Endothelial cell (in vitro differentiated cells): ENCODE measurements at places on chromosomes 2 and 18. TPM values are rescaled to one million over a fixed set of nuclear protein-coding genes. Genes with fewer than 3 reads are reported as not detected.

Gene EML6
- 0.90 TPM for total RNA-seq

Gene ARL6IP6
- 22.7 TPM for total RNA-seq

Gene SUPT7L
- 39.1 TPM for total RNA-seq

DNA sequence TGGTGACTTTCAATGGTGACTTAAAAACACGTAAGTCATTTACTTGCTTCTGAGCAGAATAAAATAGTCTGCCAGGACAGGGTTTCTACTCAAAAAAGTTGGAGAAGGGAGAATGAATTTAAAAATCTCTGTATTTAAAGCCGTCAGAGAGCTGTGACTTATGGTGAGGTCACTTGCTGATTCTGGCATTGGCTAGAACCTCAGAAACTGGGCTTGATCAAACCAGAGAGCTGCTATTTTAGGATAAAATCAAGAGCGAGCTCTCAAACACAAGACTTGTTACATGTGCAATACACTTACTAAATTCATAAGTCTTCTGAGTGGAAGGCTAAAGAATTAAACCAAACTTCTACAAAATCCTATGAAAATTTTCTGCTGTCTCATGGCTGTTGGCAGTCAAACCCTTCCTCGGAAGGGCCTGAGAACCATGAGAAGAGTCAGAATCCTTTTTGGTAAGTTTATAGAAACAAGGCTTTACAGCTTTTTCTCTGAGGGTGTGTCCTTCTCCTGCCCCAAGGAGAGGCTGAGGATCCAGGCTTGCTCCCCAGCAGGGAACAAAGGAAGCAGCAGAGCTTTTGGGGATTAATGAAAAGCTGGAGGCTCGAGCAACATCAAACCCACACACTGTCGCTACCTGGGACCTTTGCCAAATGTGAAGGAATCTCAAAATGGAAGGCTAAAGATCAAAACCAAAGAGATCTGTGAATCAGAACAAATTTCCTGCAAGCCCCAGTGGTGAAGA lies 816.4 kb downstream of the SOCS6 start:
- DNase-seq: no peak

- no peak for DNase-seq
Observed at GRCh38 chr18:77321823-77322805, 72.5 kb downstream of the GALR1 start.

DNA sequence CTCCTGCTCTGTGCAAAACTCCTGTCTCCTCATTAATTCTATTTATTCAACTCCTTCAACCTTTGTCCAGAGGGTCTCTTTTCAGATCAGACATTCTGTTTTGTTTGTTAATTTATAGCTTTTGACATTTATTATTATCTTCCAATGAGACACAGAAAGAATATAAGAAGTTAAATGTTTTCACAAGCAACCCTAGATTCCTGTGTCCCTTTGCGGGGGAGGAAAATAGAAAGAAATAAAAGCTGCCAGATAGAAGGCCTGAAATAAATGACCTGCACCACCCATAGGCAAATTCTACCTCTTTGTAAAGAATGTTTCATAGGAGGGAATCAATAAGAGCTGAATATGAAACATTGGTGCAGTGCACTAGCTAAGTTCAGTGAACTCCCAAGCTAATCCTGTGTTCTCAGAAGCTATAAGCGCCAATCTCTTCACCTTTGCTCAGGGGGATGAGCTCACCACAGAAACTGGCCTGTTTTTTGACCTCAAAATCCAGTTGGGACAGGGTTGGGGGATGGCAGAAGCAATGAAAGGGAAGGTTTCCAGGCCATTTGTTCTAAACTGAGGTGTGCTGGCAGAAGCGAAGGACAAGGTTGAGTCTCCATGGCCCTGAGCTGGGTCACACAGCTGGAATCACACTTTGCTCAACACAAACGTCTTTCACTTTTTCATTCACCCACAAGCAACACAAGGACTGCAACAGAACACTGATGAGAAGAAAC lies 258.6 kb downstream of the NRXN1 start:
- DNase-seq: no peak

DNA sequence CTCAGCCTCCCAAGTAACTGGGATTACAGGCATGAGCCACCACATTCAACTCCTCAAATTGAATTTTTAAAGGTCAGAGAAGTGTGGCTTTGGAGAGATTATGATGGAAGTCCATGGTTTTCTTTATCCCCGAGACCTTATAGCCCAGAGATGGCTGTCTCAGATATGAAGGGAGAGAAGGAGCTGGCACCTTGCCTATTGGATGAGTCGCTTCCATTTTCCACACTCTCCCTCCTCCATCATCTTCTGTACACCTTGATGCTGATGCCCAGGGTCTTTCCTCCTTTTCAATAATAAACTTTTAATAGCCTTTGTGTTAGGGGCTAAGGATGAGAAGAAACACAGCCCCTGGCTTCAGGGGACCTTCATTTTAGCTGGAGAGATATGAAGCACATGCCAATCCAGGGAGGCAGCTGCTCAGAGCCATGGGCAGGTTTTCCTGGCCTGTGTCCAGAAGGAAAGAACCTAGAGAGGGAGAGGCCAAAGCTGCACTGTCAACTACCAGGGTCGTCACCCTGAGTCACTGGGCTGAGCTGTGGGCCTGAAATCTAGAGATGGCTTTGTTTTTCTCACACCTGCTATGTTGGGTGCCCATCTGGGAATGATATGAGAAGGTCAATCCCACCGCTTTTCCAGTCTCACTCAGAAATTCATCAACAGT lies 146.0 kb upstream of the SERTAD2 start:
- DNase-seq: no peak

DNA sequence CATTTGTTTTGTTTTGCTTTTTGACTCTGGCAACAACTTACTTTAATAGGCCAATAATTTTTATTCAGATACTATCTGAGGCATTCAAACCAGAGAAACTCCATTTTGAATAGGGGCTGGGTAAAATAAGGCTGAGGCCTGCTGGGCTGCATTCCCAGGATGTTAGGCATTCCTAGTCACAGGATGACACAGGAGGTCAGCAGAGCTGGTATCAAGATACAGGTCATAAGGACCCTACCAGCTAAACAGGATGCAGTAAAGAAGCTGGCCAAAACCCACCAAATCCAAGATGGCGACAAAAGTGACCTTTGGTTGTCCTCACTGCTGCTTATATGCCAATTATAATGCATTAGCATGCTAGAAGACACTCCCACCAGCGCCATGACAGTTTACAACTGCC lies 102.2 kb upstream of the XPO1 start:
- DNase-seq: no peak
